ENCODE measurements at places on chromosomes 12 and 14.

DNA sequence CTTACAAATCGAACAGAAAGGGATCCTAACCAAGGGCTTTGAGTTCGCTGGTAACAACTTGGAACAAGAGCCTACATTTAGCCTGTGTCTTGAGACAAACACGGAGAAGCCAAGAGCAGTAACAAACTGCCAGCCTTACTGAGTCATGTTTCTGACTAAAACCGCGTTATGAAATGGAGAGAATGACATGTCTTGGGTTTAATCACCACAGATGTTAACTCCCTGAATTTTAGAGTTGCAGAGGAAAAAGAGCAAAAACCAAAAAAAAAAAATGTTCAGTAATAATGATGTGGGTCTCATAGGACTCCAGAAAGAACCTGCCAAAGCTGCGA is 1.0 kb downstream of the BLTP3B start:
- DNase-seq: peak; percentile 42

GRCh38 chr12:14395074-14395778 is 29.7 kb downstream of the ATF7IP start:
- no peak for DNase-seq

GRCh38 chr12:65170209-65170881 is 962 bp downstream of the LEMD3 start:
- peak; percentile 58 for DNase-seq

DNA sequence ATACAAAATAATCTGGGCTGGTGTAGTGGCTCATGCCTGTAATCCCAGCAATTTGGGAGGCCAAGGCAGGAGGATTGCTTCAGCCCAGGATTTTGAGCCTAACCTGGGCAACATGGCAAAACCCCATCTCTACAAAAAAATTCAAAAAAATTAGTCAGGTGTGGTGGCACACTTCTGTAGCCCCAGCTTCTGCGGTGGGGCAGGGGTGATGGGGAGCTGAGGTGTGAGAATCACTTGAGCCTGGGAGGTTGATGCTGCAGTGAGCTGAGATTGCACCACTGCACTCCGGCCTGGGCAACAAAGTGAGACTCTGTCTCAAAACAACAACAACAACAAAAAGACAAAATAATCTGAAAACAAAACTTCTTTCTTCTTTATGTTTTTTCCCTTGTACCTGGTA is 66.0 kb downstream of the TC2N start:
- DNase-seq: no peak

DNA sequence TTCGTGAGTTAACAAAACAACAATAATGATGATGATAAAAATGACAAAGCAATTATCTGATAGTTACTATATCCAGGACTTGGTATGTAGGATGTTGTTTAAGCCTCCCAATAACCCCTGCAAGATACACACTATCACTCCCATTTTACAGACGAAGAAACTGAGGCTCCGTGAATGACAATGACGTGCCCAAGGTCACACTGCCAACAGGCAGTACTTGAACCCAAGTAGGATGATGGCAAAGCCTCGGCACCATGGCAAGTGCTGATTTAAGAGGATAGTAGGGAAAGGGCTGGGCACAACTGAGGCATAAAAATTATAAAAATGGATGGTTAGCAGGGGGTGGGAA is 226.8 kb upstream of the LHX5 start:
- no peak for DNase-seq

GRCh38 chr12:2615665-2616402 is 178.9 kb upstream of the FKBP4 start:
- DNase-seq: no peak

DNA sequence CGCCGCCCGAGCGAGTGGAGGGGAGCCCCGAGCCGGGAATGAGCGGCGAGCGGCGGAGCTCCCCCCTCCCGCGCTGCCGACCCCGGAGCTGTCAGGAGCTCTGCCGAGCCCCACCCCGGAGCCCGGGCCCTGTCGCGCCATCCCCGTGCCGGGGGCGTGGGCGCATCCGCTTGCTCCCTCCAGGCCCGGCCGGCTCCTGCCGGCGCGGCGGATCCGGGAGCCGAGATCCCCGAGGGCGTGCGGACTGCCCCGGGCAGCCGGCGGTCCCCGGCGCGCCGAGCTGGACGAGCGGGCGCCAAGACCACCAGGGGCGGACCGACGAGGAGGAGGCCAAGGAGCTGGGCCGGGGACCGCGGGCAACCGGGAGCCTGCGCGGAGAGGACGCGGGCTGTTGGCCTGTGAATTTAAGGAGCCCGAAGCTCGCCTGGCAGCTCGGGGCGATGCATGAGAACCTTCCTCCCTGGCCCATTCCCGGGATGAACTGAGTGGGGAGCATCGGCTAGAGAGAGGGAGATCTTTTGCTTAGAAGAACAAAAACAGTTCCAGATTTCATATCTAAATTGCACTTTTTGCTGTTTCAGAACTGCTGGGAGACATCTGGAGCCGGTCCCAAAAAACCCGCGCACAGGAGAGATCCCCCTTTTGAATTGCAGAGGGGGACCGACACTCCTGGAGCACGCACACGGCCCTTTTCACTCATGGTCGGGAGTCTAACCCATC is 2.0 kb downstream of the PTHLH start:
- no peak for DNase-seq

- DNase-seq: peak; percentile 41
Measured at GRCh38 chr12:3962631-3963483, 89.7 kb upstream of the PARP11 start.

DNA sequence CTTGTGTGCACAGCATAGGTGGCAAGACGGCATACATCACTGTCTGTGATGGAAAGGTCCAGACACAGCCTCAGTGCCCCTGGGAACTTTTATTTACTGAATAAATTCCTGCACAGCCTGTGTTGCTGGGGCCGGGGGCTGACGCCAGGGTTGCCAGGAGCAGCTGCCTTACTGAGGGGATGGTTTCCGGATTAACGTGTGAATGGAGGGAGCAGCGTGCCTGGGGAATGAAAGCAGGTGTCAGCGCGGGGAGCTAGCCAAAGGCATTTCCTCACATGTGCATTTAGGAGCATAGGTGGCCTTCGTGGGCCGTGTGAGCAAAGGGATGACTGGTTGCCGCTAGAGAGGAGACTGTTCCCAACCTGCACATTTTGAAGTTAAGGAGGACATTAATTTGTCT is 41.6 kb downstream of the SFSWAP start:
- no peak for DNase-seq

- DNase-seq: no peak
Measured at GRCh38 chr12:86712425-86712843, 456.2 kb upstream of the MGAT4C start.

All from activated T-helper 1 cell treated with anti-CD3 and anti-CD28 coated beads, Interleukin-12 subunit alpha, Interleukin-12 subunit beta, Interleukin-2, Interleukin-4 antibody, amounts not matched to agents 30 ng/mL and 10 ng/mL and 1 ng/mL, durations not matched to agents 14 hours and 24 hours and 36 hours (primary cell).